ENCODE measurements at places on chromosomes 5 and 9.

GRCh38 chr5:124641154-124641792, 105.2 kb downstream of the ZNF608 start:
- DNase-seq: no peak
- H3K4me3 ChIP-seq: no peak overlapping the region
- peaks cover 8% of the 10 kb centered on the region for H3K36me3 ChIP-seq
- no peak overlapping the region for H3K27ac ChIP-seq

DNA sequence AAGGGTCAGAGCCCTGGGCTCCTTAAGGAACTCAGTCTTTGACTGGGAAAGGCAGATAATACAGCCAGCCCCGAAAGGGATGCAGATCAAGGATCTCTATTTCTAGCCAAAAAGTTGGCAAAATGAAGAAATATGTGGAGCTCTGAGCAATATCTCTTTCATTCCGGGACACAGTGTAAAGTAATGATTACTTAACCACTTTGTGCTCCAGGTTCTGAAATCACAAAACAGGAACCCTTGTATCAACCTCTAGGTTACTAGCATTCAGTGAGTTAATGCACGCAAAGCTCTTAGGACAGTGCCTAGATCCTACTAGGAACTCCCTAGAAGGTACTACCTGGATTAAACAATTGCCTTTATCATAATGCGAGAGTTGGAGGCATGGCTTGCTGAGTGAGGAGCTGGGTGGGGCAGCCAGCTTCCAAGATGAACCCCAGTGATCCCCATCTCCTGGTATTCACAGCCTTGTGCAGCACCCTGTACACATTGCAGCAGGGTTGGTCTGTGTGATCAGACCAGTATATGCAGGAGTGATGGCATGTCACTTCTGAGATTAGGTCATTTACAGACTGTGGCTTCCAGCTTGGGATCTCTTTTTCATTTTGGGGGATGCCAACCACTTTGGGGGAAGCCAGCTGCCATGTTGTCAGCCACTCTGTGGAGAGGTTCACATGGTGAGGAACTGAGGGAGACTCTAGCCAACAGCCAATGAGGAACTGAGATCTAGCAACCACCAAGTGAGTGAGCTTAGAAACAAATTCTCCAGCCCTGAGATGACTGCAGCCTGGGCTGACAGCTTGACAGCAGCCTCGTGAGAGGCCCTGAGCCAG, 103.1 kb upstream of the SLC44A1 start:
- peaks cover 2% of the 10 kb centered on the region for H3K27me3 ChIP-seq
- peaks cover 29% of the 10 kb centered on the region for H3K4me1 ChIP-seq
- no peaks in the 10 kb centered on the region for H3K36me3 ChIP-seq
- no peak for DNase-seq

GRCh38 chr9:114196979-114197622, 41.8 kb downstream of the COL27A1 start:
- H3K4me3 ChIP-seq: no peak overlapping the region
- no peaks in the 10 kb centered on the region for H3K36me3 ChIP-seq
- no peak overlapping the region for H3K27ac ChIP-seq
- DNase-seq: no peak
- peaks cover 2% of the 10 kb centered on the region for H3K27me3 ChIP-seq
- no peaks in the 10 kb centered on the region for H3K4me1 ChIP-seq

DNA sequence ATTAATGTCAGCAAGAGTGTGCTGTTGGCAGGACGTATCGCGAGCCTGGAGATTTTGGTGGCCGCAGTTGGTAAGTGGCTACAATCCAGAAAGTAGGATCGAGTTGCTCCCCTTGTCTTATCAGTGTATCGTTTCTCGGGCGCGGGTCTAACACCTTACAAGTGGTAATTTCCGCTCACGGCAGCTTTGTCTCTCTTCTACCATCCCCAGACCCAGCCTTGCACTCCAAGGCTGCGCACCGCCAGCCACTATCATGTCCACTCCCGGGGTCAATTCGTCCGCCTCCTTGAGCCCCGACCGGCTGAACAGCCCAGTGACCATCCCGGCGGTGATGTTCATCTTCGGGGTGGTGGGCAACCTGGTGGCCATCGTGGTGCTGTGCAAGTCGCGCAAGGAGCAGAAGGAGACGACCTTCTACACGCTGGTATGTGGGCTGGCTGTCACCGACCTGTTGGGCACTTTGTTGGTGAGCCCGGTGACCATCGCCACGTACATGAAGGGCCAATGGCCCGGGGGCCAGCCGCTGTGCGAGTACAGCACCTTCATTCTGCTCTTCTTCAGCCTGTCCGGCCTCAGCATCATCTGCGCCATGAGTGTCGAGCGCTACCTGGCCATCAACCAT, 1.1 kb downstream of the PTGER4 start:
- peaks cover 18% of the 10 kb centered on the region for H3K27me3 ChIP-seq
- peaks cover 5% of the 10 kb centered on the region for H3K36me3 ChIP-seq
- H3K4me1 ChIP-seq: peaks cover 11% of the 10 kb centered on the region
- DNase-seq: peak; percentile 34
- H3K27ac ChIP-seq: no peak overlapping the region
- peak overlapping the region; percentile 86 for H3K4me3 ChIP-seq

DNA sequence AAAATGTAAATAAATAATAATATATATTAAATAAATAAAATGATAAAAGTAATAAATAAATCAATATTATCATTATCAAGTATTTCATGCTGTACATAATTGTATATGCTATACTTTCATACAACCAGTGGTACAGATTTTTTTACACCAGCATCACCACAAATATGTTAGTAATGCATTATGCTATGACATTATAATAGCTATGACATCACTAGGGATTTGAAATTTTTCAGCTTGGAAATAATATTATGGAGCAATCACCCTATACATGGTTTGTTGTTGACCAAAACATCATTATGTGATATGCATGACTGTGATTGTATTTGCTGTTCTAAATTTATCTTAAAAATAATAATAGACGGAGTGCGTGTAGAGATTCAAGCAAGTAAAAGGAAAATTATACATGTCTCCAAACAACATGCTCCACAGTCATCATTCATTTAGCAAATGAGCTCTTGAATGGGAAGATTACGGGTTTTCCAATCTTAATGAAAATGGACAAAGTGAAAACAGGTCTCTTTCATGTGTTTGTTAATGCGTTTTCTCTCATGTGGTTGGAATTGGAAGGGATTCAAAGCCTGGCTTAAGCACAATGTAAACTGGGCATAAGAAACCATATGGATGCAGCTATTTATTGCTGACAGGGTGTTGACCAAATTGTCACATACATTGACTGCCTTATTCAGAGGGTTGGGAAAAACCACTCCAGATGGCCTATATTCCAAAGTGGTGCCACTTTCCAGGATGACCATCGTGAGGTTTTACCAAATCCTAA, 643.0 kb upstream of the RGMB start:
- H3K36me3 ChIP-seq: no peaks in the 10 kb centered on the region
- no peak overlapping the region for H3K27ac ChIP-seq
- DNase-seq: no peak
- no peaks in the 10 kb centered on the region for H3K27me3 ChIP-seq

DNA sequence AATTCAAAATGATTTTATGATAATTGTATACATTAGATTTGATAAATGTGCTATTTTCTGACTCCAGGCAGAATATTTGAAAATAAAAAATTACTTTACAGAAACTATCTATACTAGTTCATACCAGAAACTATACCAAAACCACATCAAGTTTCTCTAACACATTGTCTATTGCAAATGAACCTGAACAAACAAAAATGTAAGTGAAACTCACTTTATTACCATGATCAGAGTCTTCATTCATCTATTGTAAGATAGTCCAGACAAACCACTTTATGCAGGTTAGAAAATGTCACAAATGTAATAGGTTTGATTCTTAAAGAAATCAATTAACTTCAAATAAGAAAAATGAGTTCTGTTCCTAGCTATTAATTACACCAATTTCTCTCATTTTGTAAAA, 99.4 kb downstream of the OXCT1 start:
- H3K27me3 ChIP-seq: no peaks in the 10 kb centered on the region
- no peak overlapping the region for H3K4me3 ChIP-seq
- DNase-seq: no peak

DNA sequence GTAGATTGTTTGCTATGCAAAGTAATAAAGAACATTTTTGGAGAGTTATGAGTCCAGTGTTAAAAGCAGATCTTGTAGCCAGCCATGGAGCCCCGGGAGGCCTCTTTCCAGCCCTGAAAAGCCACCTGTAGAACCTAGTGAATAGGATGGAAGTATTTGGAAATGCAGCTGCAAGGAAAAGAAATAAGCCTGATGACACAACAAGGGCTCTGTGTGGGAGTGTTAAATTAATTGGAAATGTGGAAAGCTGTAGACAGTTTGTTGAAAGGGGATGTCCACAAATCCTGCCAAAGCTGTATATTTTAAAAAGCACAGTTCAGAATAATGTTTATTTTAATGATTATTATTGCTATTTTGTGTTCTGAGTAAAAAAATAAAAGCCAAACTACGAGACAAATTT, 152.5 kb upstream of the GHR start:
- no peaks in the 10 kb centered on the region for H3K27me3 ChIP-seq
- no peak for DNase-seq
- H3K36me3 ChIP-seq: no peaks in the 10 kb centered on the region
- no peaks in the 10 kb centered on the region for H3K4me1 ChIP-seq
- no peak overlapping the region for H3K4me3 ChIP-seq

- no peak overlapping the region for H3K27ac ChIP-seq
- no peak for DNase-seq
- peaks cover 4% of the 10 kb centered on the region for H3K36me3 ChIP-seq
- H3K4me3 ChIP-seq: no peak overlapping the region
- H3K27me3 ChIP-seq: no peaks in the 10 kb centered on the region
- no peaks in the 10 kb centered on the region for H3K4me1 ChIP-seq
These were observed 25.9 kb downstream of the FNBP1 start for GRCh38 chr9:130017076-130017475.

Measured in glutamatergic neuron (in vitro differentiated cells).